ENCODE measurements at places on chromosomes 11 and 22.

DNA sequence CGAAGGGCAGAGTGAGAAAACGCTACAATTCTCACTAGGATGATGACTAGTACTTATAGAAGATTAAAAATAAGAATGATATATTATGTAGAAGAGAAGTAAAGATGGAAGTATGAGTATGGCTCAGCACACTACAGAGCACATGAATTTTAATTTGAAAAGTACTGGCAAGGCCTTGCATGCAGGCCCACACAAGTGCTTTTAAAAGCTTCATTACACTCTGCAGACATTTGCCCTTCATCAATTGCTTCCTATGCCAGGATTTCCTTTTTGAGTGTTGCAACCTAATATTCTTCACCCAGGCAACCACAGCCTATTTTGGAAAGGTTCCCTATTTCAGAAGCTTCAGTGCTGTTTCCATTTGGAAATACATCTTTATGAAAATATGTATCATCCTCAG lies 81.1 kb downstream of the LARGE2 start:
- no peak for DNase-seq

- DNase-seq: no peak
Observed at GRCh38 chr11:115550291-115551059, 46.3 kb upstream of the CADM1 start.

DNA sequence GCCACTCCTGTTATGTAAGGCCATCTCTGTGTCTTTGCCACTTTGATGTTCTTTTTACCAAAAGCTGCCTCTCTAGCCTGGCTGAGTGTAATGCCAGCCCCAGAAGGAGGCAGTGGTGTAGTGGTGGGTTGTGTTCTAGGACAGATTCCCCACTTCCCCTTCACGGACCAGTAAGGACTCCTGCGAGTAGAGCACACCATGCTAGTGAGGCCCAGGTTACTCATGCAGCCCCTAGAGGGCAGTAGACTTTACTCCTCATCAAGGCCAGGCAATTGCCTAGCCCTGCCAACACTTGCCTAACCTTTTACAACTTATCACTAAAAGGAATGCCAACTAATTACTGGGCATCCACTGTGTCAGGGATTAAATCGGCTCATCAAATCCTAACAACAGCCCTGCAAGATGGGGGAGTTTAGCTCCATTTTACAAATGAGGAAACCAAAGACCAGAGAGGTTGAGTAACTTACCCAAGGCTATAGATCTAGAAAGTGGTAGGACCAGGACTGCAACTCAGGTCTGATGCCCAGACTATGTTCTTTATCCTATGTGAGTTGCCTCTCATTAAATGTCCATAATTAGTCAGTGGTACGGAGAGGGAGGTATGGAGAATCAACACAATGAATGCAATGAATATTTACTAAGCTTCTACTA lies 75.3 kb downstream of the APIP start:
- peak; percentile 23 for DNase-seq

DNA sequence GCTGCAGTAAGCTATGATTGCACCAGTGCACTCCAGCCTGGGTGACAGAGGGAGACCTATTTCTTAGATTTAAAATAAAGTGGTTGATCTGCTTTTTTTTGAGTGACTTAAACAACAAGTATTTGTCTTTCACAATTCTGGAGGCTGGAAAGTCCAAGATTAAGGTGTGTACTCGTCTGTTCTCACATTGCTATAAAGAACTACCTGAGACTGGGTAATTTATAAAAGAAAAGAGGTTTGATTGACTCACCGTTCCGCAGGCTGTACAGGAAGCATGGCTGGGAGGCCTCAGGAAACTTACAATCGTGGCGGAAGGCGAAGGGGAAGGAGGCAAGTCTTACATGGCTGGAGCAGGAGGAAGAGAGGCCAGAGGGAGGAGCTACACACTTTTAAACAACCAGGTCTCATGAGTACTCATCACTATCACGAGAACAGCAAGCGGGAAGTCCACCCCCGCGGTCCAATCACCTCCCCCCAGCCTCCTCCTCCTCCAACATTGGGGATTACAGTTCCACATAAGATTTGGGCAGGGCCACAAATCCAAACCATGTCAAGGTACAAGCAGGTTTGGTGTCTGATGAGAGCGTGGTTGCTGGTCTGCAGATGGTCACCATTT lies 19.7 kb upstream of the OSBPL5 start:
- no peak for DNase-seq

DNA sequence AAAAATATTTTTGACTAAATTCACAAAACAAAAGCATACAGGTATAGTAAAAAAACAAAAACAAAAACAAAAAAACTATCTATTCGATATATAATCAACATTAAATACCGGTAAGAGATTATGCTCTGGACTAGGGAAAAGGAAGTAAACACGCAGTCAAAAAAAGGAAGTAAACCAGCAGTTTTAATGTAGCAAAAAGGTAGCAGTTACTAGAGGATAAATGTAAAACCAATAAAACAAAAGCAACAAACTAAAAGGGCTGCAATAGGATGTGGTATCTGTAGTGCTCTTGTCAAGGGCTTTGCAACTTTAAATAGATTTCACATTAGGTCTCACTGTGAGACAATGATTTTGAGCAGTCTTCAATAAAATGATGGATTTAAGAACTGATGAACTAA lies 2.4 kb downstream of the TRIM22 start:
- no peak for DNase-seq

- no peak for DNase-seq
Observed at GRCh38 chr22:50049299-50050195, 8.6 kb downstream of the TTLL8 start.

DNA sequence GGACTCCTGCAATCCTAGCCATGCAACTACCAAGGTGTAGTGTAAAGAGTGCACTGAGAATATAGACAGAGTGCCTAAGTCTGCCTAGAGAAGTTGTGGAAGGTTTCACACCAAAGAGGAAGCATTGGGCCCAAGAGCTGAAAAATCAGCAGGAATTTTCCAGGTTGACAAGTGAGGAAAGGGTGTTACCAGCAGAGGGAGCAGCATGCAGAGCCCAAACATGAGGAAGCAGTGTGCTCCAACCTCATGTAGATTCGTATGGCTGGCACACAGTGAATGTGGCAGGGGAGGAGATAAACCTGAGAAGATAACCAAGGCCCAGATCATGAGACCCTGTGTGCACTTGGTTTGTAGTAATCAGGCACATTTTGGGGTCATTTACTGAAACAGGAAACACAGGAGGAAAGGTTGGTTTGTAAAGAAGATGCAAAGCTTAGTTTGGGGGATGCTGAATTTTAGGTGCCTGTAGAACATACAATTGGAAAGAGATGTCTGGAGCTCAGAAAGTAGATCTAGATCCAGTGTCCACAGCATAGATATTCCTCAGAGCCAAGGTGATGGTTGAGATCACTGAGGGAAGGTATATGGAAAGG lies 1.7 kb downstream of the HPX start:
- DNase-seq: no peak

GRCh38 chr11:22037505-22037904 lies 155.4 kb upstream of the ANO5 start:
- no peak for DNase-seq

DNA sequence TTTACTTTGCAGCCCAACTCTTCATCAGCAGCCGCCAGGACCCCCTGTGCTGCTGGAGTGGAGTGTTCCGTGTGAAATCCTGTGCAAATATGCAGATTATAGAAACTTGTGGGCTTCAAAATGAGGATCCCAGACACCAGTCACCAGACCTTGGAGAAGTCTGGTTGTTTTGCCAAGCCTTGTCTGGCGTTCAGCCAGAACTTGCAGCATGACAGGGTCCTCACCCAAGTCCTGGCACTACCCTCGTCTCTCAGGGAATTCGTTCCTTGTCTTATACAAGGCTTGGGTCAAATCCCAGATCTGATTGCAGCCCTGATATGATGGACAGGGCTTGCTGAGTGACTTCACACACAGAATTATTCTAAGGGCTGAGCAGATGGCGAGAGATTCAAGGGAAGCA lies 18.9 kb downstream of the SHISAL1 start:
- DNase-seq: no peak

- DNase-seq: no peak
Observed at GRCh38 chr11:78453140-78453935, 35.7 kb upstream of the GAB2 start.

DNA sequence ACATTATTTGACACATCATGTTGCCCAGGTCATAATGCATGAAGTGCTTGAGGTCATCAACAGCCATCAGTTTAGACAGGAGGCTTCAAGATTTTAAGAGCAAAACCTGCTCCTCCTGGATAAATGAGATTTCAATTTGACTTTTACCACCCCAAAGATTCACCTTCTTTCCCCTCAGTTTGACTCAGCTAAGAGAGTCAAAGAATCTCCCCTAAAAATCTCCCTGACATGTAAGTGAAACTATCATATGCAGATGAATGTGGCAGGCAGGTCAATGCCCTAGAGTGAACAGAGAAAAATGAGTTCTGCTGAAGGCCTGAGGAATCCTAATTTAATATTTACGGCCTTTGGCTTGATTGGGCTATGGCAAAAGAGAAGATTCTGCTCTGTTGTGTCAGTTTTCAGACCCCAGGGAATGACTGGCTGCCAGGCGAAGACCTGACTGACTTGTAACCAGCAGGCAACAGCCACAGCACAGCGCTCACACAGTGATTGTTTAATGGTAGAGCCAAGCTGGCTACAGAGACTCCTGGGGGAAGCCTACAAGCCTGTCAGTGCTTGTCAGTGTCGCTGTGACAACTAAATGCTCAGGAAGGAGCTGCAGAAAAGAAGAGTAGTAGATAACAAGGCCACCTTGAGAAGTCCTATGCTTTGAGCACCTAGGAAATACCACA lies 491.2 kb upstream of the LRRC4C start:
- no peak for DNase-seq

DNA sequence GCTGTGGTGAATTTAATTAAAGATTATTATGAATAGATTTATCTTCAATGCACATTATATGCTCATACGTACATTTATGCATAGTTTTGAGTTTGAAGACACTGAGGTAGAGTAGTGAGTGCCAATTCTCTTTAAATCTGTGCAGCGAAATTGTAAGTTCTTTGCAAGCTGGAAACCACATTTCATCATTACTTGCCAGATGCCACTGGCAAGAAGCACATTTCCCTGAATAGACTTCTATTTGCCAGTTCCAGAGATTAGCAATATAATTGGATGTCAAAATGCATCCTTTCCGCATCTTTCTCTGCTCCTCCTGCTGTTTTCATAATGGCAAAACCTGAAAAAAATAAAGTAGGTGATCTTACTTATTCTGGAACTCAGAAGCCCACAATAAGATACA lies 448.0 kb downstream of the LUZP2 start:
- DNase-seq: no peak

DNA sequence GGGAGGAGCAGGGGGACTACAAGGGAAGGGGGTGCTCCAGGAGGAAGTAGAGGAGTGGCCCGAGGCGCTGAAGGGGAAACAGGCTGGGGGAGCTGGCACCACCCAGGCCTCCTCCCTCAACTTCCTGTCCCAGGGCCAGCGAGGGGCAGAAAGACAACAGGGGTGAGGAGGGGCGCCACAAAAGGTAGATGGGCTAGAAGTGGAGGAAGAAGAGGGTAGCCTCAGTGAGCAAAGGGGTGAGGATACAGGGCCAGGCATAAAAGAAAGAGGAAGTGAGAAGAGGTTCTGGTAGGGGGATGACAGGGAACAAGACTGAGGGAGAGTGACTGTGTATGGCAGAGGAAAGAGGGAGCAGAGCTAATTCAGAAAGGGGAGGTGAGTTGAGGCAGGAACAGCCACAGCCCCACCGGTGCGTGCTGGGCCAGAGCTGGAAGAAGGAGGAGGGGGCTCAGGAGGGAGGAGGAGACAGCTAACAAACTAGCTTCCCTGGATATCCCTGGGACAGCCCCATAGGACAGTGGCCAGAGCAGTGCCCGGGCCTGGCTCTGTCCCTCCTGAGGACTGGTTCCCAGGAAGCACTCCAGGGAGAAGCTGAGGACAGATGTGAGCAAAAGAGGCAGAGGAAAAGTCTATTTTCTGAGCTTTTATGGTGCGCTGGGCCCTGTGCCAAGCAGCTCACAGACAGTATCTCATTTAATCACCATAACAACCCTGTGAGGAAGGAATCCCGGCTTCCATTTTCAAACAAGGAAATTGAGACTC lies 8.5 kb downstream of the DCHS1 start:
- no peak for DNase-seq

GRCh38 chr11:7098235-7098832 lies 9.5 kb downstream of the RBMXL2 start:
- no peak for DNase-seq

DNA sequence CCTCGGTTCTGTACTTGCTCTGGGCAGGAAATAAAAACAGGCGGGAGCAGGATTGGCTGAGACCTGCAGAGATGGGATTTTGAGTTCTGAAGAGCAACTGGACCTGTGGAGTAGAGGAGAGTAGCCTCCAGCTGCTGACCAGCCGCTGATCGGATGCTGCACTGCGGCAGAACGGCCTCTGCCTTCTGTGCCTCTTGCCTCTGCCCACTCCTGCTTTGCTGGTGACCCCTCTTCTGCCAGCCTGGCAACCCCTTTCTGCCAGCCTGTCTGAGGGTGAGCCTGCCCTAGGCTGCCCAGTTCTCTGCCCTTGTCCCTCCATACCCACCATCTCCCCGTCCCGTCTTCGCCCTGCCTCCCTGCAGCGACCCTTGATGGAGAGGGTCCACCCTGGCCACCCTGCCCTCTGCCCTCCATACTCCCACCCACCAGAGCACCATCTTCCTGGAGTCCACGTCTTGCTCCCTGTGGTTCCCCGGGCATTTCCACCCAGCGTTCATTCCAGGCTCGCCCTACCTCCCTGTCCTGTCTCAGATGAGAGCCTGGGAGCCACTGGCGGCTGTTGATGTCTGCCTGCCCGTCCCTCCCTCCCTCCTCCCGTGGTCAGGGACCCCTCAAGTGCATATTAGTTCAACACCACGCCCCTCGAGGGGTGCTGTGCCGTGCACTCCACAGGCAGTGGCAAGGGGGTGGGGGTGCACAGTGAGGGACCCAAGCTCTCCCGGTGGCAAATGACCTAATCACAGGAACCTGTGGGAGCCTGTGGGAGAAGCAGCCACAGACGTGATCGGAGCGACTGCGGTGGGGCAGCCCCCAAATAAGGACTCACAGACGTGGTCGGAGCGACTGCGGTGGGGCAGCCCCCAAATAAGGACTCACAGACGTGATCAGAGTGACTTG lies 863.3 kb downstream of the TBC1D22A start:
- no peak for DNase-seq

DNA sequence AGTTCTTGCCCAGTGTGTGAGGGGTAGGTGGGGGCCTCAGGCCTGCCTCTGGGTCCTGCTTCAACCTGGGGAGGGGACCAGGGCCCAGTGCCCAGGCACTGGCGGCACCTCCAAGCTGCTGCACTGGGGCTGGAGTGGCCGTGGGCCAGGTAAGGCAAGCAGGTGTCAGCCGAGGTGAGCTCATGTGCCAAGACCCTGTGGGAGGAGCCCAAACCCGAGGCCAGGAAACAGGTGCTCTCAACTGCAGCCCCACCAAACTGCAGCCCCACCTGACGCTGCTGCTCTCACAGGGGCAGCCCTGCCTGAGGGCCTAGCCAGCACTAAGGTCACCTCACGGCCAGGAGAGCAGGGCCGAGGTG lies 18.1 kb upstream of the GNB1L start:
- DNase-seq: no peak
